ENCODE measurements at places on chromosomes 16 and 17.
A peak's percentile ranks its signal among the peaks of the same experiment; 100 is the strongest.

DNA sequence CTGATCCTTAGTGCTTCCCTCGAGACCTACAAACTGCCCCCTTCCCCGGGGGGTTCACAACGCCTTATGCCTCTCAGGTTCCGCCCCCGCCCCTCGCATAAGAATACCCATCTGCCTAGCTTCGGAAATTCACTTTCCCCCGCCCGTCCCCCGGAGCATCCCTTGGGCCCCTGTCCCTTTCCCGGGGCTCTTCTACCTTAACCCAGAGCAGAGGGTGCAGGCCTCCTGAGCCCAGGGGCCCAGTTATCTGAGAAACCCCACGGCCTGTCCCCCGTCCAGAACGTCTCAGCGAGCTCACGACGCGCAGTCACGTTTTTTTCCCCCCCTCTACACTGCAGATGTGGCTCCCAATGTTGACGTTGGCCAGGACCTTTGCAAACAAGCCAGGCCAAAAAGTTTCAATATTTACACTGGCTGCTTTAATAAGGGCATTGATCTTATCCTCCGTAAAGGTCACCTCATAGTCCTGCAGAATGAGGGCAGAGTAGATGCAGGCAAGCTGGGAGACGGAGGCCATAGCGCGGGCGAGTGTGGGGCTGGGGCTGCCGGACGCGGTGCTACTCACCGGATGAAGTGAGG, 1.4 kb upstream of the NBR1 start:
- peak; percentile 47 for DNase-seq

DNA sequence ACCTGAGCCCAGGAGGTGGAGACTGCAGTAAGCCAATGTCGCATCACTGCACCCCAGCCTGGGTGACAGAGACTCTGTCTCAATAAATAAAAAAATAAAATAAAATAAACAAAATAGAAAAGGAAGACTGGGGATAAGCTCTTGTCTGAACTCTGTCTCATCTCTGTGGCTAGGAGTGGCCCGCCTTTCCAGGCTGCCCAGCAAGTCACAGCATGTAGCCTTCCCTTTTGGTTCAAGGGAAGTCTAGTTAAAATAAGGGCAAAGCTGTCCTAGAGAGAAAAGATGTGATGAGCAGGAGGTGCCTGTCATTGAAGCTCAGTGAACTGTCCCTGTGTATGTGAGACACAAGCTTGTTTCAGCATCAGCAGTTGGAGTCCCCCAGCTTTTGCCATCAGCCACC, 2.7 kb upstream of the GFAP start:
- no peak for DNase-seq

- DNase-seq: no peak
These were observed 19.8 kb downstream of the GTF3C1 start for GRCh38 chr16:27529962-27530361.

GRCh38 chr17:77898521-77899434, 59.7 kb upstream of the TNRC6C start:
- no peak for DNase-seq

- no peak for DNase-seq
These were observed 452.0 kb downstream of the NPIPA7 start for GRCh38 chr16:16830973-16831372.

DNA sequence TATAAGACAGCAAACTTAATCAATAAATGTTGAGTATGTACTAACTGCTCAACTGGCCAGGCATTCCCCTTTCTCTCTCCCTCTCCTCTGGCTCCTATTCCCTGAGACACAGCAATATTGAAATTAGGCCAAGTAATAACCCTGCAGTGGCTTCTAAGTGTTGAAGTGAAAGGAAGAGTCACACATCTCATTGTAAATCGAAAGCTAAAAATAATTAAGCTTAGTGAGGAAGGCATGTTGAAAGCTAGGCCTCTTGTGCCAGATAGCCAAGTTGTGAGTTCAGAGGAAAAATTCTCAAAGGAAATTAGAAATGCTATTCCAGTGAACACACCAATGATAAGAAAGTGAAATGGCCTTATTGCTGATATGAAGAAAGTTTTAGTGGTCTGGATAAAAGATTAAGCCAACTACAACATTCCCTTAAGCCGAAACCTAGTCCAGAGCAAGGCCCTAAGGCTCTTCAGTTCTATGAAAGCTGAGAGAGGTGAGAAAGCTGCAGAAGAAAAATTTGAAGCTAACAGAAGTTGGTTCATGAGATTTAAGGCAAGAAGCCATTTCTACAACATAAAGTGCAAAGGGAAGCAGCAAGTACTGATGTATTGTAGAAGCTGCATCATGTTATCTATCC, 35.4 kb upstream of the ABCC11 start:
- no peak for DNase-seq

- no peak for DNase-seq
These were observed 16.7 kb downstream of the KRABD2 start for GRCh38 chr17:8359769-8360168.

- no peak for DNase-seq
These were observed 125.0 kb upstream of the IRX3 start for GRCh38 chr16:54411544-54411943.

- DNase-seq: no peak
These were observed 200.6 kb upstream of the CDH5 start for GRCh38 chr16:66165879-66166278.

DNA sequence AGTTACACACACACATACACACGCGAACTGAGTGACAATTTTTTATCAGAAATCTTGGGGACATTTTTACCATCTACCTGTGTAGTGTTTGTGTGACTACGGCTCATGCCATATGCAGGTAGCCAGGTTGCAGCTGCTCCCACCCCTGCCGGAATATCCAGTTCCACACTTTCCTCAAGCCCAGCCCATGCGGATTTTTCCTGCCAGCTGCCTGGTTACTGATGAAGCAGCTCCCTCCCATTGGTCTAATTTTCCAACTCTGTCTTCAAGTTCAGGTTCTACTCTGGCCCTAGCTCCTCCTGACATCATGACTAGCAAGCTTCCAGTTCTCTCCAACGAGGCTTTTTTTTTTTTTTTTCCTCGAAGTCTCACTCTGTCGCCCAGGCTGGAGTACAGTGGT, 4.8 kb downstream of the GSG1L2 start:
- DNase-seq: no peak
